ENCODE measurements at places on chromosomes 5 and 9. TPM values are rescaled to one million over a fixed set of nuclear protein-coding genes. Genes with fewer than 3 reads are reported as not detected.

The ZFP2 gene
- 1.9 TPM for total RNA-seq

The IL3 gene
- not detected for total RNA-seq

The C9orf50 gene
- total RNA-seq = not detected

GRCh38 chr9:33517373-33517772 is 6.7 kb upstream of the ANKRD18B start:
- no peak for DNase-seq

DNA sequence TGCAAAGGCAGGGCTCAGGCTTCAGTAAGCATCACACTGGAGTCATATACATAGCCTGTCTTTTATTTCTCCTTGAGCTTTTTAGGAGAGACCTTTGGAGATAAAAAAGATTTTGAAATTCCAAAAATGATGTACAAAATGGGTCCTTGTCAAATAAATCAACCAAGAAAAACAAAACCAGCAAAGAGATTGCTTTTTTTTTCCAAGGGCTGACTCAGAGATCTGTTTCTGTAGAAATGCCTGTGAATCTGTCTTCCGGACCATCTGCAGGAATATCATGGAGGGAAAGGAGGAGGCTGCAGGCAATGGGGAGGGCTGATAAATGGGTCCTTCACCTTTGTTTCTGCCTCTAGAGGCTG is 77.4 kb downstream of the SLIT3 start:
- no peak for DNase-seq

GRCh38 chr5:138258704-138259292 is 15.6 kb downstream of the GFRA3 start:
- DNase-seq = no peak

DNA sequence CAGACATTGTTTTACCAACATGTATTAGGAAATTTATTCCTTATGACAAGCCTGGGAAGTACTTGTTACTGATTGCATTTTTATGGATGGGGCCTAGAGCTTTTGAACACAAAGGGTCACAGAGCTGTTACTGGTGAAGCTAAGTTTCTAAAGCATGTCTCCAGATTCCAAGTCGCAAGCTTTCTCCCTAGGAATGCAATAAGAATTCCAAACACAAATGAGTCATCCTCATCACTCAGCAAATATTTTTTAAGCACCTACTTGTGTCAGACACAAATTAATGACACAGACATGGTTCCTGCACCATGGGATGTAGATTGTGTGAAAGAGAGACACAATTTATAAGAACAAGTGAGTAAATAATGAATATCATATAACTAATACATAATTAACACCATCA is 11.0 kb upstream of the SH3RF2 start:
- DNase-seq = no peak

GRCh38 chr5:128015978-128016377 is 67.6 kb upstream of the SLC12A2 start:
- DNase-seq = no peak

GRCh38 chr9:2228132-2228531 is 213.0 kb downstream of the SMARCA2 start:
- DNase-seq = no peak

- peak; percentile 1 for DNase-seq
Observed at GRCh38 chr5:75265731-75266130, 29.1 kb upstream of the ANKRD31 start.

DNA sequence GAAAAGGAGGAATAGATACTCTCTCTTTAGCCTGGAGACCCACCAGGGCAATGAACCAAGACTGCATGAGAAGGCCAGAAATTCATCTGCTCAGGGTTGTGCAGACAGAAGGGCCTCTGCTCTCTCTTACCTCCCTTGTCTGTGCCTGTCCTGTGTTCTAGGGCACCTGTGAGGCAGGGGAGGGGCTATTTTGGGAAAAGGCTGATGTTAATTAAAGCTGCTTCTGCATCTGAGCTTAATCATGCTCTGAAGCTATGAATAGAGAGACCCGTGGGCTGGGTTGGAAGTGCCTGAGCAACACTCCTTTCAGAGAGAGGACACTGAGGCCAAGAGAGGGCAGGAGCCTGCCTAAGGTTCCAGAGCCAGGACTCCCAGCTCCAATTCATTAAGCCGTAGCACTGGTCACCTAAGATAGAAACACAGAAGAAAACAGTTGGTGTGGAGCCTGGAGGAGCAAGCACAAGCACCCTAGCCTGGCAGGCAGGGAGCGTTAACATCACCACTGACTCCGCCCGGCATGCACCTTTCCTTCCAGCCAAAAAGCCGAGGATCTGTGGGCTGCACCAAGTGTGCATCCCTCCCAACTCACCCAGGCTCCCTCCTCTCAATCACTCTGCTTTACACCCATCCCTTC is 31.4 kb upstream of the STING1 start:
- DNase-seq = no peak

DNA sequence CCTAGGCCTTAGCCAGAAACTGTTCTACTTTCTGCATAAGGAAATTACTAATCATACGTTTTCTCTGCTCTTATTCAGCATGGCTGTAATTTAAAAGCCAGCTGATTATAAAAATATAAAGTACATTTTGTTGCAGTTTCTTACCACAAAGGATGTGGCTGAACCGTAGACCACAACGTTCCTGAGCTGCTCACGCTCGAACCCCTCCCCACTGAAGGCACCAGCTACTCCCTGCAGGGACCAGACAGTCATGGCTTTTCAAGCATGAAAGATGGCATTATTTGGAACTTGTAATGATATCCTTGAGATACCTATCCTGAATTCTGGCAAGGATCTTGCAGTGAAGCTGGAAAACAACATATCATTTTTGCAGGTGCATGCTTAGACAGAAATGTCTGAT is 91.8 kb upstream of the DMRT1 start:
- no peak for DNase-seq

DNA sequence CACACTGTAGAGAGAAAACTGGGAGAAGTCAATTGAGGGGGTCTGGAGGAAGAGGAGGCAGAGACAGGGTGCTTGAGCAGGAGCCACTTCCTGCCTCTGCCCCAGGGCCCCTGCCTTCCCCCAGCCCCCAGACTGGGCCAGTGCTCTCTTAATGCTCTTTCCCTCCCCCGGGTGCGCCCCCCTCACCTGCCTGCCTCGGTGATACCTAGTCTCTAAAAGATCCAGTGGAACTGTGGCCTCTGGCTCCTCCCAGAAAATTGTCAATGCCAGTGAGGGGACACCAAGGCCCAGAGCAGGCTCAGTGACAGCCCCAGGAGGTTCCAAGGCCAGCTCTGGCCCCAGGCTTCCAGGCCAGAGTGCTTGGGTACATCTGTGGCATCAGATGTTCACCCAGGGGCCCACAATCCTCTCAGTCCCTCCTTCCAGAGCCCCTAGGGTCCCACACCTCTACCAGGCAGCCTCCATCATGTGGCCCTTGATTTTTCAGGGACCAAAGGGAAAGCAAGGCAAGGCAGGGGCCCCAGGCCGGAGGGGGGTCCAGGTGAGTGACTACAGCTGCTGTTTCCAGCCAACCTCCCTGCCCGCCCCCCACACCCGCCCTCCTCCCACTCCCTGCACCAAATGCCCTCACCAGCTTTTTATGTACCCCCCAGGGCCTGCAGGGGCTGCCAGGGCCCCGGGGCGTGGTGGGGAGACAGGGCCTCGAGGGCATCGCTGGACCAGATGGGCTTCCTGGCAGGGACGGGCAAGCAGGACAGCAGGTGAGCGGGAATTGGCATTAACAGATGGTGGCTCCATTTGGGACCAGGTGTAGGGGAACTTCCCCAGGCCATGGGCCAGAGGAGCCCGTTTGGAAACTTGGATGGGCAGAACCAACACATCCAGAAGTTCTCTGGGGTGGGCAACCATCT is 33.1 kb upstream of the ORM1 start:
- no peak for DNase-seq

DNA sequence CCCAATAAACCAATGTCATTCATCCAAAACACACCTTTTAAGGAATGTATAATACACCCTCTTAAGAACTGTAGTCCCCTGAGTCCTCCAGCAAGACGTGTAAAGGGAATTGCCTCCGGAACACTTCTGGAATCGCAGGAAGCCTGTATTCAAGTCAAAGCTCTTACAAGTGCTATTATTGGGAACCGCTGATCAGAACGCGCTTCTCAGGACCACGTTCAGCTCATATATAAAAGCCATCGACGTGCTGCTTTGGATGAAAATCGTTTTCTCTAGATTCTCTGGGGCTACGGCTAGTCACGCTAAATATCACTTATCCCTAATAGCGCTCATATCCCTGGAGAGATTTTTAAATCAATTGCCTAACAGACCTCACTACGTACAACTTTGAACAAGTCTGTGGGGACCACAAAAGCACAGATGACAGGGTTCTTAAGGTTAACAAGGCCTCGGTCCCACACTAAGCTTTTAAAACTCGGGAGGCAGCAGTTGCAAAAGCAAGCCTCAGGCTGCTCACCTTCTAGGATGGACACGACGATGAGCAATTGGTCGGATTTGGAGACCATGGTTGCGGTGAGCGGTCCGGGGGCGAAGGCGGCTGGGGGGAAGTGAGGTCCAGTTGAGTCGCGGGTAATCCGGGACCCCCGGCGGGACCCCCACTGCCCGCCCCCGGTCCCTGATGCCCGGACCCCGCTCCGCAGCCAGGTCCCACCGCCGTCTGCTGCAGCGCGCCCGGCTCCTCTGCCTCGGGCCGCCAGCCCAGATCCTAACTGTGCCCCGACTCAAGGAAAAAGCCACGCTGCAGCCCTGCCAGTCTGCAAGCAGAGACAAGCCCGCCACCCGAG is 548 bp downstream of the CEP120 start:
- peak; percentile 45 for DNase-seq
